NCI-H1436 (cell line): ENCODE measurements at places on chromosomes 11 and 22.
A peak's percentile ranks its signal among the peaks of the same experiment; 100 is the strongest.

GRCh38 chr22:35177811-35178210 lies 79.5 kb upstream of the HMGXB4 start:
- DNase-seq: no peak

DNA sequence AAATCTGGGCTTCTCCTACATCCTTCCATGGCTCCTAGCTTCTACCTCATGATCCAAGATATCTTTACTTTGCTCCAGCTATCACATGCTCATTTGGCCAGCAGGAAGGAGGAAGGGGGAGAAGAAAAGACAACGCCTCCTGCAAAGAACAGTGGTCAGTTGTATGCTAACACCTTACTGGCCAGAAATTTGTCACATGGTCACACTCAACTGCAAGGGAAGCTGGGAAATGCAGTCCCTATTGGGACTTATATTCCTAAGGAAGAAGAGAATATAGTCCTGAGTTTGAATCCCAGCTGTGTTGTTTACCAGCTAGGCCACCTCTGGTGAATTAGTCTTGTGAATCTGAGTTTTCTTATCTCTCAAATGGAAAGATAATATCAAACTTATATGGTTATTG lies 272.0 kb downstream of the BLID start:
- no peak for DNase-seq

GRCh38 chr11:81979448-81979847 lies 754.2 kb downstream of the FAM181B start:
- DNase-seq: no peak

DNA sequence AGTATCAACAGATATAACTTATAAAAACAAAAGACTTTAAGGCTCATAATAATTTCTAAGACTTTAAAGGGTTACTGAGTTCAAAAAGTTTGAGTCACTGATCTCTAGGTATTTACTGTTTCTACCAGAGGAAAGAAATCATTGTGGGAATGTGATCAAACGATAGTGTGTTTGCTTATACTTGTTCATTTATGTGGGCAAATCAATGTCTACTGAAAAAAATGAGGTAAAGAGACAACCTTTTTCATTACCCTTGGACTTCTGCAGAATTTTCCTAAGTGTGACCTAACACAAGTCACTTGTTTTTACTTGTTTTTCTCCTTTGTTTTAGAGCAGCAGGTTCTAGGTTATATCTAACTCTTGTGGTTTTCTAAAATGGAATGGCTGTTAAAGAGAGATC lies 65.4 kb downstream of the PRR5L start:
- DNase-seq: no peak

DNA sequence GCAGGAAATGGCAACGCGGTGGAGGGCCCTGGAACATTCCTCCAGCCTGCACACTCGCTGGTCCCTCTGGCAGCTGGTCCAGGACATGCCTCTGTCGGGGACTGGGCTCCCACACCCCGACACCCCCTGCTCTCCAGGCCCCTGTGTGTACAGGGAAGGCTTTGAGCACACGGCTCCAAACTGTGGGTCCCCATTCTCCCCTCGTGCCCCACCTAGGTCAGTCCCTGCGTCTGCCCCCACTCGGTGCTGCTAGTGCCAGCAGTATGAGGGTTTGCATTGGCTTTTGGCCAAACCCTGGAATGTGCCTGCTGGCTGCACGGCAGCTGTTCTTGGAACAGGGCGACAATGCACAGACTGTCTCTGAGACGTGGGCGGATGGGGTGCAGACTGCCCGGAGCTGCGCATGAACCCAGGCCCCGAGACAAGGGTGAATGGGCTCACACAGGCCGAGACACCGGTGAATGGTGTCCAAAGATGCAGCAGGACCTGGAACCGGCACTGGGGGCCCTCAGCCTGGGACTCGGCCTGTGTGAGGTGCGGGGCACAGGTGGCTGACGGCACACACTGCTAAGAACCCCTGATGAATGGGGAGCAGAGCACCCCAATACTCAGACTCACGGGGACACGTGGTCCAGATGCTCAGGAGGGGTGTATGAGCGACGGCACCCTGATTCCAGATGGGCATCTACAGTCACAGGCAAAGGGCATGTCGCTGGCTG lies 7.5 kb upstream of the SYT8 start:
- DNase-seq: peak; percentile 7

DNA sequence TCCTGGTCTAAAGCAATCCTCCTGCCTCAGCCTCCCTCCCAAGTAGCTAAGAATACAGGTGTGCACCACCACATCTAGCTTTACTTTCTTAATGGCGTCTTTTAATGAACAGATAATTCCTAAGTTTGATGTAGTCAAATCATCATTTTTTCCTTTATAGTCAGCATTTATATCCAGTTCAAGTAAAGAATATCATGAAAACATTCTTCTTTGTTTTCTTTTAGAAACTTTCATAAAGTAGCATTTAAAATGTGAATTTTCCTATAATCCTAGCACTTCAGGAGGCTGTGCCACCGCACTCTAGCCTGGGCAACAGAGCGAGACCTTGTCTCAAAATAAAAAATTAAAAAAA lies 61.6 kb downstream of the RBFOX2 start:
- DNase-seq: no peak

GRCh38 chr22:21624120-21624879 lies 5.5 kb downstream of the YDJC start:
- no peak for DNase-seq

DNA sequence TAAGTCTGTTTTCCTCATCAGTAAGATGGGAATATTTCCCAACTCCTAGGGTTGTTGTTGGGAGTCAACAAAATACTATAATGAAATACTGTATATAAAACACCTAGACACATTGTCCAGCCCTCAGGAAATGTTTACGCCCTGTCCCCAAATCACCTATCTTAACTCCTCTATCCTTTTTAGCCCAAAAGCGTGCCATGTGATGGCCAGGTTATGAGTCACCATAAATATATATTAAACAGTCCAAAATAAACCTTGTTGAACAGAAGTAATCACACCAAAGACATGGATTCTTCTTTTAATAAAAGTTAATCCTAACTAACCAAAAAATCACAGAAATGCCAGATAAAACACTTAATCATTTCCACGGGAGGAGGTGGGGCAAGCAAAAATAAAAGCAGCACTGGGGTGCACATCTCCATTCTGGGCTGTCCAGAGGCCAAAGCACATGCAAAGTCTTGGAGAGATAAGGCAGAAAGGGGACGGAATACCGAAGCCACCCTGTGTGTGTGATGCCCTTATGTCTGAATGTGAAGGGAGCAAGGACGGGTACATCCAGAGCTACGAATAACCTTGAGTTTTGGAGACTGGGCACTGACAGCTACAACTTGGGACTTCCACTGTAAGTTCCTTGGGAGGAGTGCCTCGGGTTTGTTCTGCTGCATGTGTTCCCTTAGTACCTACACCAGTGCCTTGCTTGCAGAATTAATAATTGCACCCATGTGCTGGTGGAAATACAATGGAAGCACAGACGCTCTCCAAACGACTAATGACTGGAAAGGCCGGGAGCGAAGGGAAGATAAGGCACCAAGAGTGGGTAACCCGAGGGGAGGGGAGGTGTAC lies 1.1 kb downstream of the OSBP start:
- DNase-seq: no peak

- DNase-seq: no peak
Measured at GRCh38 chr11:73234471-73235181, 16.5 kb downstream of the P2RY2 start.

DNA sequence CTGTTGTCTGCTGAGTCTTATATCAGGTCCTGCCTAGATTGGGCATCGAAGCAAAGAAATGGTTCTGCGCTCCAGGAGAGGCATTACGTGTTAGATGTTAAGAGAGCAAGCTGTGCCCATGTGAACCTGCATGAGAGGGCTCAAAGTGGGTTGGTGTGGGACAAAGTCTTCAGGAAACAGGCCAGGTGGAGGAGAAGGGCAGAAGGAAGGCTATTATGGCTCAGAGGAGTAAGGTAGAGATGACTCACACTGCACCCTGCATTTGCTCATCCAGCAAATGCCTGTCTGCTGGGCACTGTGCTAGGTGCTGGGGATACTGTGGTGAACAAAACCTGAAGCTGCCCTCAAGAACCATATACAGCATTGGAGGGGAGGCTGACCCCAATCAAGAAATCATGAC lies 5.8 kb downstream of the USP35 start:
- DNase-seq: no peak

- no peak for DNase-seq
Measured at GRCh38 chr22:27989758-27990450, 70.8 kb upstream of the PITPNB start.

GRCh38 chr22:35627267-35628041 lies 10.3 kb upstream of the MB start:
- DNase-seq: peak; percentile 42

DNA sequence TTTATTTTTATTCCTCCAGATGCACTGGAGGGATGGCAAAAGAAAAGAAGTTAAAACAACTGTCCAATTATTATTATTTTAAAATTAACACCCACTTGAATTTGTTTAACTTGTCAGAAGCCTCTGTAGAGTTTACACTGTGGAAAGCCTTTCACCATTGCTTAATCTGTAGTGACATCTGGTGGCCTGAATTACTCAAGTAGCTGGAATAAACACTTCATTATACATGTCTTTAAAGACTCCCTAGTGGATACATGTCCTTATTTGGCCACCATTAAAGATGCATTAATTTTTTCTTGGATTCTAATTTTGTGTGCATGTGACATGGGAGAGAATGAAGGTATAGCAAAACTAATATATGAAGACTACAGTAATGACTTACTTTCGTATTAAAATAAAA lies 1496.5 kb downstream of the FAM181B start:
- DNase-seq: no peak

DNA sequence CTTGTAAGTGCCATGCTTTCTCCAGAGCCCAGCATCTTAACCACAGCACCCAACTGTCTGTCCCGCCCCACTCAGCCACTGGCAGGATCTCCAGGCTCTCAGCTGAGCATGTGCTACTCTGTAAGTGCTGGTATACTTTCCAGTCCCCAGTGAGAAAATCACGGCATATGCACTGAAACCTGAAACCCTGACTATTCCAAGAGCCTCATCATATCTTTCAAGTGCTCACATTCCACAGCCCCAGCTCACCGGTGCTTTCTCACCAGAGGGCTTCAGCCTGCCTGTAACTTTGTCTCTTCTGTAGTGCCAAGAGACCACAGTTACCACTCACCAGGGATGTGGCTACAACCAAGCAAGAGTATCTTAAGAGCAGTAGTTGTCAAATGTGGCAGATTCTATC lies 24.4 kb upstream of the PAMR1 start:
- DNase-seq: no peak

- no peak for DNase-seq
Measured at GRCh38 chr11:22203281-22203680, 10.4 kb downstream of the ANO5 start.

- no peak for DNase-seq
Measured at GRCh38 chr11:69940246-69940610, 121.0 kb upstream of the FGF3 start.

DNA sequence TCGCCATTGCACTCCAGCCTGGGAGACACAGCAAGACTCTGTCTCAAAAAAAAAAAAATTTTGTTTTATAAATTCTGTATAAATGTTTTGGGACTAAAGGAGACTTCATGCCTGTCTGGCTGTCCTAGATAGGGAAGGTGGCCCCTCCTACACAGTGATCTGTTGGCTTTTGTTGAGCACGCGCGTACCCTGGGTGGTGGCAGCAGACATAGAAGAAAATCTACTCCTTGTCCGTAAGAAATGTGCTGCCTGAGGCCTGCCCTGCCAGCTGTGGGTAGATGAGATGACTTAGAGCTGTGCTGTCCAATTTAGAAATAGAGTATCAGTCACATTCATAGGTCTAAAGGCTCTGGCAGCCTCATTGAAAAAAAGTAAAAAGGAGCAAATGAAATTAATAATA lies 37.0 kb downstream of the AP2A2 start:
- no peak for DNase-seq

GRCh38 chr11:63951779-63952536 lies 13.2 kb downstream of the NAA40 start:
- no peak for DNase-seq

- DNase-seq: no peak
Measured at GRCh38 chr11:121257289-121257688, 35.3 kb upstream of the SC5D start.

- no peak for DNase-seq
Measured at GRCh38 chr11:102625177-102625576, at the start of gene MMP20. MMP20 (minus strand) TSS chr11:102625332; CDS start chr11:102625319, 13 bp downstream.

DNA sequence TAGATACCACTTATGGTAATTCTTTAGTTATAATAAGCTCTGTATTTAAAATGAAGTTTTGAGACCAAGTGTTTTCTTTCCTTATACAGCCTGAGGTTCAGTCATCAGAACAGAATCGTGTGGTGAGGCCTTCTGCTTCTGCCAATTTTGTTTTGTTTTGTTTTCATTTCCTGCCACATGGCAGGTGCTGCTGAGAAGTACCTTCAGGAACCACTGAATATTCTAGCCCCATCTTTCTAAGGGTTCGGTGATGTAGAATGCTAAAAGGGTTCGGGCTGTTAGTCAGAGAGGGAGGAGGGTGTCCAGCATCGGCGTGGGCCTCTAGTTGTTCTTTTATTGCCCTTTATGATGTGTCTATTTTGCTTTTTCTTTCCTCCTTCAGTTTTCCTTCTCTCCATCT lies 25.8 kb downstream of the TNRC6B start:
- DNase-seq: no peak

GRCh38 chr11:113249786-113250185 lies 64.6 kb upstream of the TTC12 start:
- no peak for DNase-seq

DNA sequence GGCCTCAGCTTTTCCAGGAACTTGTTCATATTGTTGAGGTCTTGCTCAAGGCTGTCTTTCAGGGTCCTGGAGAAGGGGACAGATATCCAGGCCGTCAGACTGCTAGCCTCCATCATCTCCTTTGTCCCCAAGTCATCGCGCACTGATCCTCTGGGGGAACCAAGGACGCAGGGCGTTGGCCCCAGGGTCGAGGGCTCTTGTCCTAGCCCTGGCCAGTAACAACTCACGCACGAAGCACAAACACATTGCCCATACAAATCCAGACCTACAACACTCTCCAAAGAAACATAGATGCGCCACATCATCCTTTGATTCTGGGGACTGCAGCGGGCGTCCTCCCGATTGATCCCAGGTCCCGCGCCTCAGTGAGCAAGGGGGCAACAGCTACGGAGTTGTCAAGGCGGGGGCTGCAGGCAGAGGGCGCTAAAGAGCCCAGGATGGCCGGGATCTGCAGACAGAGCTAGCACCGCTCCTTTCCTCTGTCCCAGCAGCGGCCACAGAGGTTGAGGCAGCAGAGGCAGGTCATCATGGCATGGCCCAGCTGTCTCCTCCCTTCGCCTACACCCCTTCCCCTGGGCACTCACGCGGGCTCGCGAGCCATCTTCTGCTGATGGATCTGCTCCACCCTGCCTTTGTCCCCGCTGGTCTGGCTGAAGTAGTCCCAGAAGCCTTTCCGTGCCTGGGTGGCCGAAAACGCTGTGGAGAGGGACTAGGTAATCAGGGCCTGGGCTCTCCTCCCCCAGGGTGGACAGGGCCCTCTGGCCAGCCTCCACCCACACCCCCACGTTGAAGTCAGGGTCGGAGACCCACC lies 472 bp downstream of the APOA5 start:
- DNase-seq: peak; percentile 60
